ENCODE measurements at places on chromosomes 4 and X.

DNA sequence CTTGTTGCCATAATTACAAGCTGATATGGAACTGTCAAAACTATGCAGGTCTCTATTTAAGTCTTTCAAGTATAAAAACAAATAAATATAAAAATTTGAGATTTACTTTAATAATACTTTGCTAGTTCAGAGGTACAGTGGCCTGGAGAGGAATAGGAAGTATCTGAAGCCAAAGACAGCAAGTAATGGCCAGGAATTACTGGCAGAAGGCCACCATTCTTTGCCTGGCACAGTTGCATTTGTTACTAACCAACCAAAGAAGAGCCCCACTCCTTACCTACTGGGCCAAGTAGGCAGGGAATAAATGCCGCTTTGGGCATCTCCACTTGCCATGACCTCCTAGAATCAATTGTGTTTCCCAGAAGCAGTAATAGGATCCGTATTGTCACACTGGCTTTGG is 13.8 kb upstream of the ADAMTS3 start:
- no peak for DNase-seq

DNA sequence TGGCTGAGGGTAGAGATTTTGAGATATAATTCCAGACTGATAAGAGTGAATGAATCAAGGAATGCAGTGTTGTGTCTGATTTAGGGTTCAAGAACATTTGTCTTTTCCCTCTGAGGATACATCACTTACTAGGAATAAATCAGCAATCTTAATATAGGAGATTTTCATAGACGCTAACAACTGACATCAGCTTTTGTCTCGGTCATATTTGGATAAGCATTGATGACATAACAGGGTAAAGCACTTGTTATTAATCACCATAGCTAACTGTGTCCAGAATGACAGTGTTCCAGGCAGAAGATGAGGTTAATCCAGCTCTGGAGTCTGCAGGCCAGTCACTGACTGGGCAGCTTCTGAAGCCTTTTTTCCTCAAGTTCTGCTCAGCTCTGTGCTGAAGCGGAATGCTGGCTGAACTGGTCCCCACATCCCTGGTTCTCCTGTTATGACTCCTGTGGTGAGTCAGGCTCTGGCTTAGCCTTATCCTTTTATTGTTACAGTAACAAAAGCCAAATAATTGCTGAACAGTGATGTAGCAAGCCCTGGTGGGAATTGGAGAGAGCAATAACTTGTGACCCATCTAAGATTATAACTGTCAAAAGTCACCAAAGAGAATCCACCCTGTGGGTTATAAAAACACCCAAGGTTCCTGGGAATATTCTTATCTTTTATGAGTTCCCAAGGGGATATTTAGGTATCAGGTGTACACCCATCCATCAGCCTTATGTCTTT is 41.8 kb downstream of the FNIP2 start:
- DNase-seq = peak; percentile 65

DNA sequence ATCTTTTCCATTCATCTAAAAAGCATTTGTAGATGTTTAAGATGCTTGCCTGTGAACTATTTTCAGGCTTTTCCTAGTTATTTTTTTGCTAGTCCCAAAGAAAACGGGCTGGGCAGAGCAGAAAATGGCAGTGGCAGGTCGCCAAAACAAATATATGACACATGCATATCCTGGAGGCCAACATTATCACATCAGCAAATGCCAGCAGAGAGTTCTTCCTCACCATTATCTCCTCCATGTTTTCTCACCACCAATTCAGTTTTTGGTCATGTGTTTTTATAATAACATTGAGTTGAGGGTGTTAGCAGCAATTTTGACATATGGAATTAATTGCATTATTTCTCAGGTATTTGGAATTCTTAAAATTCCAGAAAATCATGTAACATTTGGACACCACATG is 97.9 kb upstream of the EOLA2 start:
- no peak for DNase-seq

- DNase-seq = no peak
These were observed 79.8 kb downstream of the SPANXN3 start for GRCh38 chrX:143437439-143437838.

DNA sequence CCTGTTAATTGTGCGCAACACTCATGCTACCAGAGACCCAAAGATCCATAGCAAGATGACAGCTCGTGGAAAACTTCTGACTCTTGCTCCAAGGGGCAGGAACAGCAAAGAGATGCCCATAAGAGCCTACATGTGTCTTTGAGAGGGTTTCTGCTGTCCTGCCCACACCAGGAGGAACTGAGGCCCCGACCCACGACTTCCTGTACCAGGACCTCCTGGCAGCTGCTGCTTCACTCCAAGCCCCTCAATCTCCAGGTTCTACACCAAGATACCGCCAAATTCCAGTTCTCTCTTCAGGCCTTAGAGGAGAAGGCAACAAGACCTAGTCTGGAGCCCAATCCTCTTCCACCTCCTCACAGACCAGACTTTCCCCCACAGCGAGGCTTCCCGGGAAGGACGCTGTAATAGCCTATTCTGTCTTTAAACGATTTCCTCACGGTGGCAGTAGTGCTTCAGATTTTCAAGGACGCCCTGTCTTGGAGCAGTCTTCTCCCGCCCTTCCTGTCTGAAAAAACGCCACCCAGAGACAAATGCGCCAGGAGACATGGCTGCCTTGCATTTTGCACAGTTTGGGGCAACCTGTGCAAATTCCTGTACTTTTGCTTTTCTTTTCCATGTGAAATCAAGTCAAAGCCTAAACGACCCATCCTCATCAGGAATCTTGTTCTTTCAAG is 230.2 kb upstream of the STK26 start:
- no peak for DNase-seq

DNA sequence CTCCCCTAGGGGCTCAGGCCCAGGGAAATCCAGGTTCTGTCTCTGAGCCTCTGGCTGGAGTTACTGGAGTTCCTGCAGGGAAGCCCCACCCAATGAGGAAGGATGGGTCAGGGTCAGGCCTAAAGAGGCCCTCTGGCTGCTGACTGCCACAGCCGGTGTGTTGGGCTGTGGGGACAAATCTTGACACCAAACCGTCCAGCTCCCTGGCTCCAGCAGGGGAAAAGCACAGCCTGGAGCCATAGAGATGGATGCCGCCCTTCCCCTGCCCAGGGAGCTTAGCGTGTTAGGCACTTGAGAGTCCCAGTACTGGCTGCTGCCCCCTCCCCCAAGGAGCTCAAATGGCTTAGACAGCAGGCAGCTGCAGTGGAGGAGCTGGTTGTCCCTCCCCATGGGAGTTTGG is 321.3 kb upstream of the LCORL start:
- no peak for DNase-seq

DNA sequence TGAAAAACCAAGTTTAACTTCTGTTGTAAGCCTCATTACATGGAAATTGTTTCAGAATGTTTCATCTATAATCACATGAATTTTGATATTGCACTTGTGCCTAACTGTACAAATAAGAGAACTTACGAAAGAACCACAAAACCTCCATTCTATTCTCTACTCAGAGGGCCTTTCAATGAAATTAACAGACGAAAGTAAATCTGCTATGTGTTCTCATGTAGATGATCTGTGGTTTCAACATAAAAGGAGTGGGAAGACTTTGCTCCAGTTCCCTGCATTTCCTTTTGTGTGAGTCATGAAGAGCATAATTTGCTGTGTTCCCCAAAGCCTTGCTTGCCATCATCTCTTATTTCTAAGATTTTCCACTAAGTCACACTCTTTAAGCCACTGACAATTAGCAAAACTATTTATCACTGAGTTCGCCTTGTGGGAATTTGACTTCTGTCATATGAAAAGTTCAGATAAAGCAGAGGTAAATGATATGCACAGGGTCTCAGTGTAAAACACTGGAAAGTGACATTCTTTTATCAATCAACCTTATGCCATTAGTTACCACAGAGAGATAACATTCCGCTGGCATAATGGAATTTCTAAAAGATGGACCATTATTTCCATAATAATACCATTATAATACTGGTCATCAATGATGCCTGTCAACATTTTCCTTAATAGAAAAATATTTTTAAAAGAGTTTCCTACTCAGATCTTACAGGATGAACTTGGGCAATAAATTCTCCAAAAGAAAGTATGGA is 329.8 kb downstream of the NR3C2 start:
- DNase-seq = no peak

GRCh38 chrX:136179133-136179532 is 31.8 kb downstream of the FHL1 start:
- DNase-seq = no peak

GRCh38 chr4:138555584-138555983 is 313.4 kb upstream of the SLC7A11 start:
- no peak for DNase-seq

DNA sequence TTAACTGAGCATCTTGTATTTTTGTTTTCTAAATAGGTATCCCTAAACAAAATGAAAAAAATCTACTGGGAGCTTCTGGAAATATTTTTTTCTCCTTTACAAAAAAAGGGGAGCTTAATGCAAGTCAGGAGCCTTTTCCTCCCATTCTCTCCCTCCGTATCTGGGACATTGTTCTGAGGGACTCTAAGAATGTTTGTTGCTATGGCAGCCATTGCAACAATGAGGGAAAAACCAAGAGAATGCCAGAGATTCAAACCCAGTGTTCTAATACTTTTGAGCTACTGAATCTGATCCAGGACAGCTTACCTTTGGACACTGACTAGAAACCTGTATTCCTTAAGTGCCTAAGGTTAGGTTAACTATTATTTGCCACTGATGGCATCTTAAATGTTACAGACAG is 485.7 kb upstream of the HS3ST1 start:
- DNase-seq = no peak

DNA sequence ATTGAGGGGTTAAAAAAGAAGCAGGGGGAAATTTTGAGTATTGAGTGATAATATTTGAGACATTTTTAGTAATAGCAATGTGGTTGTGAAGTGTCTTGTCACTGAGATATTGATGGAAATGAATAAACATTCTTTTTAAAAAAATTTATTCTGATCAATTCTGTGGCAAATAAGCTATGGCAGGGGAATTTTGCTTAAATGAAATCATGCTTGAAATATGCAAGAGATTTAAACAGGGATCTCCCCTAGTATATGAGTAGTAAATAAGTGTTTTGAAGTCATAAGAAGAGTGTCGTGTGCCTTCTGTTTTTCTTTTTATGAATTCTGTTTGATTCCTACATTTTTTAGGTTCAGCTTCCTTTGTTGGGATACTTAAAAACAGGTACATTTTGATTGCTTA is 23.2 kb downstream of the IL15 start:
- DNase-seq = no peak

GRCh38 chr4:153127760-153128494 is 76.3 kb upstream of the TRIM2 start:
- DNase-seq = peak; percentile 85

DNA sequence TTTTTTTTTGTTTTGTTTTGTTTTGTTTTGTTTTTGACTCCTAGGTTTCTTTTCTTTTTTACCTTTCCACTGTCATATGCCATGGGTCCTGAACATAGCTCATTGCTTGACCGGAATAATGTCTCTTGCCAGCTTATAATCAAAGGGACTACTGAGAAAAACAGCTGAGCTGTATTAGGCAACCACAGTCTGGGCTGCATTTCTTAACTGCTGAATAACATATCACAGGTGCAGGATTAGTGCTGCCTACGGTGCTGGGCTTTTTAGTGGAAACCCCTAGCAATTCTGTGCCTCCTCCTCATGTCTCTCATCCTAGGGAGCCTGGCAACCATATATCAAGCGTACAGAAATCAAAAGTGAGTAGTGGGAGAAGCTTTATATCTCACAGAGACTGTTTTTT is 333.5 kb downstream of the BMPR1B start:
- no peak for DNase-seq

- no peak for DNase-seq
These were observed 149.2 kb downstream of the AWAT2 start for GRCh38 chrX:69900491-69900890.

GRCh38 chr4:18684932-18685331 is 663.4 kb upstream of the LCORL start:
- no peak for DNase-seq

- DNase-seq = no peak
These were observed 277.2 kb downstream of the CXXC4 start for GRCh38 chr4:104217526-104217925.

- no peak for DNase-seq
These were observed 868.3 kb downstream of the RAB28 start for GRCh38 chr4:12615822-12616221.

GRCh38 chrX:16187024-16187760 is 19.9 kb downstream of the MAGEB17 start:
- DNase-seq = no peak

DNA sequence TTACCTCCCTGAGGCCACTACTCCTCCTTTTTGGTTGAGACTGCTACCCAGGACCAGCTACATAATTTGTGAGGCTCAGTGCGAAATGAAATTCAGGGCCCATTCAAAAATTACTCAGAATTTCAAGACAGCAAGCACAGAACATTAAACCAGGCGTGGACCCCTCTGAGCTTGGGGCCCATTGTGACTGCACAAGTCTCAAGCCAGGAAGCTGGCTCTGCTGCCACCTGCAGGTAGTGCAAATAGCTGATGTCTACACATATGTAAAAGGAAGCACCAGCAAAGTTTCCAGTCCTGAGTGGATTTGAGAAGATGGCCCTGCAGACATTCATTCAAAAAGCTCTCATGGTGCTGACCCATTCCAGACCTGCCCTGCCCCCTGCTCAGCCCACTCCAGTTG is 213.4 kb upstream of the LNX1 start:
- DNase-seq = no peak

- DNase-seq = no peak
These were observed 1674.2 kb upstream of the ADGRL3 start for GRCh38 chr4:59525885-59526284.

- no peak for DNase-seq
These were observed 99.2 kb downstream of the TSPAN7 start for GRCh38 chrX:38660395-38661102.

GRCh38 chr4:47002580-47002979 is 9.2 kb upstream of the GABRA4 start:
- DNase-seq = no peak

- no peak for DNase-seq
These were observed 54.9 kb downstream of the REELD1 start for GRCh38 chr4:146269228-146269653.

DNA sequence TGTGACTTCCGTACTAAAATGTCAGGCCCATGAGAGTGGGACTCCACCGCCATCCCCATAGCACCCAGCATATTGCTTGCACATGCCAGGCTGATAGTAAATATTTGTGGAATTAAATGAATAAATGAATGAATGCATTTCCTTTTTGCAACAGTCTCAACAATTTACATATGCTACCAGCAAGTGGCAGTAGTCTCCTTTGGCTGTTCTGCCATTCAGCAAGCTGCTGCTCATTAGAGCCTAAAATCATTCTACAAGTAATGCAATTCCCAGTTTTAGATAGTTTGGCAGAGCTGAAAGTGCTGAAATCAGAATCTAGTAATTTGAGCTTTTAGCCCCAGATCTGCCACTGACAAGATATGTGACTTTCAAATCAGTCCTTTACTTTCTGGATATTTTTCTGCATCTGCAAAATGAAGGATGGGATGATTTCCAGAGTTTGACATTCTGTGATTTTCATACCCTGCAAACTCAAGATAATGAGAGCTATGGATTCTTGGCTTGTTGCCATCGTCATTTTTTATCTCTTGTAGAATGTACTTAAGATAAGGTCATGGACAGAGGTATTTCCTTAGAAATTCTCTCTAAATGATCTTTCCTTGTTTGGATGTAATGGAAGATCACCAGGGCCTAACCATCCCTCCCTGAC is 35.7 kb upstream of the INTS6L start:
- no peak for DNase-seq

Data from left hindlimb (tissue), 1 donor.